Spinal cord (tissue), 10 donors: ENCODE measurements at places on chromosomes 11 and 22. TPM values are rescaled to one million over a fixed set of nuclear protein-coding genes. Genes with fewer than 3 reads are reported as not detected.

DNA sequence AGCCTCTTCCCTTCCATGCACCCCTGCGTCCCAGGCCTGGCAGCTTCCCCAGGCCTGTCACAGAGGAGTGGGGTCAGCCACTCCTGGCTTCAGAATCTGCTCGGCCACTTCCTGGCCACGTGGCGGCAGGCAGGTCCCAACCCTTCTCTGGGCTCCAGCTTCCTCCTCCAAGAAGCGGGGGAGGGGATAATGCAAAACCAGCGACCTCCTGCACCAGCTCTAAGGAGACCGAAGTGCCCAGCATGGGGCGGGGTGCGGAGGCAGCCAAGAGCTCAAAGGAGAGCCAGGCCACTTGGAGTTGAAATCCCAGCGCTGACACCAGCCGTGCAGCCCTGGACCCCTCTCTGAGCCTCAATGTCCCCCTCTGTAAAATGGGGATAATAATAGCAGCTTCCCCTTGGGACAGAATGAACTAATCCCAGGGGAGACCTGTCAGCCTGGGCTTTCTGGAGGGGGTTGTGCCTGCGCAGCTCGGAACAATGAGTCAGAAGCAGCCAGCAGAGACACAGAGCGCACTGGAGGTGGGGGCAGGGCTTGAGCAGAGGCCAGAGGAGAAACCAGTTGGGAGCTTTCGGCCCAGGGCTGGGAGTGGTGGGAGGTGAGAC, 22.8 kb upstream of the PICK1 start:
- DNase-seq, result no peak

- no peak for DNase-seq
These were observed 13.8 kb upstream of the PIM3 start for GRCh38 chr22:49946612-49947295.

GRCh38 chr11:2314136-2314524, 12.3 kb downstream of the TSPAN32 start:
- no peak for DNase-seq

DNA sequence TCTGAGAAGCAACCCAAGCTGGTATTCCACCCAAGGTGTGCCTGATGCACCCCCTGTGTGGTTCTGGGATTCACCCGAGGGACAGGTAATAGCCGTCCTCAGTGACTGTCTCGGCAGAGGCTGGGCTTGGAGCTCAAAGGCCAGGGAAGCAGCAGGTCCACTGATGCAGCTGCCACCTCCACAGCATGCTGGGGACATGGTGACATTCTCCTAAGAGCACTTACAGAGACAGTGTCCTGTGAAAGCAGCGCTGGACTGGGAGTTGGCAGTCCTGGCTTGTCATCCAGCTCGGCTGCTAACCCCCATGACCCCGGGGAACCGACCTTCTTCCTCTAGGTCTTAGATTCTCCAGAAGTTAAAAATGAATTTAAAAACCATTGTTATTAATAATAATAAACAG, 72.8 kb downstream of the RPUSD4 start:
- DNase-seq, result no peak

- peak; percentile 50 for DNase-seq
These were observed 33.4 kb upstream of the API5 start for GRCh38 chr11:43278193-43278956.

- DNase-seq, result no peak
These were observed 31.2 kb downstream of the LDLRAD3 start for GRCh38 chr11:35974882-35975589.

DNA sequence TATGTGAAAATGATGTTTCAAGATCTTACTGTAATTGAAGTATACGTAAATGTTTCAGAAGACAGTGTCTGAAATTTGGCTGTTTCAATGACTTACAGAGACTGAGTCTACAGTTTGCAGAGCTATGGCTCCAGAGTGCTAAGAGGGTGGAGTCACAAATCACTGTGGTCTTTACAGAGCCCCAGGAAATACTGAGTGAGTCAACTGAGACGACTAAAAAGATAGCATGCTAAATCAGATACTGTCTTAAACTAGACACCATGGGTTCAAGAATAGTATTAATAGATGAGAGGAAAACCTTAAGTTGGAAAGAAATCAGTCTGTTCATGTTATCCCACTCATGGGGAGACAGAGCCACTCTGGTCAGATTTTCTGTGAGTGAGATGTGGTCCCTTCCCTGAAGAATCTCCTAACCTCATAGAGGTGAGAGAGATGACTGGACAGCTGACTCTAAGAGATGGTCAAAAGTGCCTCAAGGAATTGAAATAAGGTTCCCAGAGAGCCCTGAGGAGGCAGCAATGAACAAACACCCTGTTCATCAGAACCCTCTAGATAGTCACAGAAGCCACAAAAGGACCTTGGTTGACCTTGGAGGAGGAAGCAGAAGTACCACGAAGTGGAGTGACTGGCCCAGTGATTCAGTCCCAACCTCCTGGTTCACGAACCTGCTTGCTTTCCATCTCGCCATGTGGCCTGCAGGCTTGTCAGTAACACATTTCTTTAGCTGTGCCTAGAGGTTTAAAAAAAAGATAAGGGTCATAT, 30.2 kb downstream of the C11orf91 start:
- DNase-seq, result no peak

The EHBP1L1 gene
- polyA plus RNA-seq, result 20.3 TPM

The CDKN1C gene
- 56.2 TPM for polyA plus RNA-seq

The TMEM151A gene
- polyA plus RNA-seq, result 52.0 TPM

DNA sequence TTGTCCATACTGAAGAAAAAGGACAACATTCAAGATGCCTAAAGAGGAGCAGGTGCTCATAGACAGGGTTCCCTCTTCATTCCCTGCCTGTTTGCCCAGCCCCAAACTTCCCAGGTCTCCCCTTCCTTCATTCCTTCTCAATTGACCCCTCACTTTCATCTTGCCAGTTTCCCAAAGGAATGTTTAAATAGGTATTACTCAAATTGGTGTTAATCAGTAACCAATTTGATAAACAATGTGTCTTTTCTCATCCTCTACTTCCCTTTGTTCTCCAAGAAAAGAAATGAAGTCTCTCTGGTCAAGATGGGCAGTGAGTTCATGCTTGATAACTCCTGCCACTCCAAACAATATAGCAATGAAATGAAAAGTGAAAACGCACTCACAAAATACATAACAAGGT, 101.9 kb downstream of the TMPRSS5 start:
- DNase-seq, result no peak

GRCh38 chr11:103968685-103969084, 67.8 kb upstream of the DDI1 start:
- DNase-seq, result no peak

DNA sequence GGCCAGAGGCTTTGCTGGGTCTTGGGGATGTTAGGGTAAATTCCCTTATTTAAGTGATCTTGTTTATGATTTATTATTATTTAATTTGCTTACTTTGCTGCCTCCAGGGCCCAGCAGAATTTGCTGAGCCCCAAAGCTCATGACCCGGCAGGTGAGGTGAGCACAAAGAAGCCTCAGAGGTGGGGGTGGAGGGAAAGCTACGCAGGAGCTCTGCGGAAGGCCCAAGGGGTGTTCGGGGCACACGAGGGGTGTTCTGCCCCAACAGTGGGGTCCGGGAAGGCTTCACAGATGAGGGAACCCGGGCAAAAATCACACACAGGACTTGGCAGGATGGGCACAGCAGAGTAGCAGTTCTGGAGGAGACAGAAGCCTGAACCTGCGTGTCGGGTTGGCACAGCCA, 6.7 kb upstream of the LINC01488 start:
- DNase-seq, result no peak

The SCT gene
- polyA plus RNA-seq, result 1.4 TPM

- no peak for DNase-seq
These were observed 24.6 kb upstream of the WNT7B start for GRCh38 chr22:46001426-46002106.
